ENCODE measurements at places on chromosomes 12 and 14.

GRCh38 chr12:81170072-81170471 is 92.2 kb downstream of the ACSS3 start:
- no peak for DNase-seq

GRCh38 chr12:62978768-62979167 is 43.8 kb upstream of the PPM1H start:
- DNase-seq = no peak

GRCh38 chr12:27244689-27245488 is 803 bp downstream of the STK38L start:
- DNase-seq = no peak

GRCh38 chr12:95634622-95635621 is 83.6 kb upstream of the USP44 start:
- no peak for DNase-seq

DNA sequence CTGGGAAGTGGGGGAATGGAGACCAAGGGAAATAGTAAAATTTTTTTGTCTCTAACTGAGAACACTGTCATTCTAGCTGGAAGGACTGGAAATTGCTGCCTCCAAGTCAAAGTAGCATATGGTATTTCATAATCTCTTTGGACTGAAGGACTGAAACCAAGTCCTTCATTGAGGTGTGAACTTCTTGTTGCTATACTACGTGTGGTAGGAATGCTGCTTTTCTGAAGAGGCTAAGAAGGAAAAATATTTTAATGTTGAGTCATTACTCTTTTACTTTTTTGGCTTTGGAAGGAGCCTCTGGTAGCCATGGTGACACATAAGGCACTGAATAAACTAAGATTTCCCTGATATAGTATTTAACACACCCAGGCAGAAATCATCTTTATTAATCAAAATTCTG is 465.4 kb downstream of the NPAS3 start:
- no peak for DNase-seq

- DNase-seq = no peak
These were observed 1079.4 kb downstream of the TMEM121 start for GRCh38 chr14:106605548-106606448.

DNA sequence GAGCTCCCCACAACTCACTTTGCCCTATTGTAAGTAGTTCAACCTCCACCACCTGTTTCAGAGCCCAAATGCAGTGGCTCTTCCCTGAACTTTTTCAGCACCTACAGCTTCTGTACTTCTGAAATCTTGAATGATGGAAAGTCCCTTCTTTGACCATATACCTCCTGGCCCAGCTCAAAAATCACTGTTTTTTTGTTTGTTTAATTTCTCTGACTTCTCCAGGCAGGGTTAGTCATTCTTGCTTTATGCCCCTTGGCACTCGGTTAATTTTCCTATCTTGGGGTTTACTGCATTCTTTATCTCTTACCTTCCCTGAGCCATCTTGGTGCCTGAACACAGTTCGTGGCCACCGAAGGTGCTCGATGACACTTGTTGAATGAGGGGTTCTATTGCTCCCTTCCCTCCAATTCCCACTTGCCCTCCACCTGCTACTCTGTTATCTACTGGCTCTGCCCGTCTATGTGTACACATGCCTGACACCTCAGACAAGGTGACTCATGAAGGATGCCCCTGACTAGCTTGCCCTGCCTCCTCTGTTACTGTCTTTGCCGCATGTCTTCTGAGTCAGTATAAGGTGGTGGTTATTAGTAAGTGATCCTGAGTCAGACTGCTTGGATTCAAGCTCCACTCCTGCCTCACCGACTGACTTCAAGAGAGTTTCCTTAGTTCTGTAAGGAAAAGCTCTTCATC is 4.4 kb downstream of the AMHR2 start:
- DNase-seq = no peak

GRCh38 chr12:2118481-2119255 is 65.9 kb downstream of the CACNA1C start:
- DNase-seq = no peak

DNA sequence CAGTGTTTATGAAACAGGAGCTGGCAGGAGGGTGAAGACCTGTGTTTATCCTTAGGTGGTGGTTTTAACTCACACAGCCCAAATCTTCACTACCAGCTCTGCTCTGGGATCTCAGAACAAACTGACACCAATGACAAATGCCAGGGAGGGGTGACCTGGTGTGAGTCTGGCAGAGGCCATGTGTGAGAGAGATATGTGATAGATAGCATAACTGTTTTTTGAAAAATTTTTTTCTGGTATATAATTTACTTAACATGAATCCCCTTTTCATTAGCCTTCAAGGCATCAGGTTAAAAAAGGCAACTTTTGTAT is 51.5 kb downstream of the SLC38A4 start:
- no peak for DNase-seq

- no peak for DNase-seq
These were observed 8.0 kb downstream of the AQP6 start for GRCh38 chr12:49980501-49981349.

GRCh38 chr12:28872654-28873268 is 276.3 kb upstream of the FAR2 start:
- DNase-seq = peak; percentile 10

DNA sequence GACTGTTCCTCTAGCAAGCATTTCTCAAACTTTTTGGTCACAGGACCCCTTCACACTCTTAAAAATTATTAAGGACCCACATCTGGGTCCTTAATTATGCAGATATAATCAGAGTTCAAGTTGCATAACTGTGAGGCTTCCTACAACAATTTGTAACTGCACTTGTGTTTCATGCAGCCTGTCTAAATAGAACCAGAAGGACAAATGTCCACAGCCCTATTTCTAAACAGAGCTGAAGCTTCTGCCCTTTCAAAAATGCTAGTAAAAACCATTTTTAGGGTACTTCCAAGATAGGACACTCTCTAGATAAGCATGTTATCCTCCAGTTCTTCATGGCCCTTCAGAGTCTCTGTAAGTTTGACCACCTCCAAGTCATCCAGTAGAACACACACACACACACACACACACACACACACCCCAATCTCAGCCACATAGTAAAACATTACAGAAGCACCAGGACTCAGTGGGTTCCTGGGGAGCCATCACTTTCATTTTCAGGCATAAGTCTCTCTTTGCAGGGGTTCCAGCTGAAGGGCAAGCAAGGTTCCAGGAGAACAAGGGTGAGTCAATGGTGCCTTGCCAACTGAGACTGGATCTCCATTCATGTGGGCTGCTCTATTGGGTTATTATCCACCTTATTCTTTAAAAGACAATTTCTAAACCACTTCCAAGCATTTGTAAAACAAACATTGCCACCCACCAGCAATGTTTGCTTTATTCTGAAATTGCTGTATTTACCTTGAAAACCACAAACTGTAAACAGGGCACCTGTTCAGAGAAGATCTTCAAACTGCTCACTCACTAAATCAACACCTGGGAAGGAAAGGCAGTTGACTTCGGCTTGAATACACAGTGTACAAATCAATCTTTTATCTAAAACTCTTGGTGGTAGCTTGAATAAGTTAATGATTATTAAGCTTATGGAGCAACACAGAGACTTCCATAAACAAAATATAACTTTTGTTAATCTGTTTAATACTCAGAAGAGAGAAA is 64.1 kb downstream of the ITPR2 start:
- peak; percentile 57 for DNase-seq

- DNase-seq = no peak
These were observed 3.0 kb downstream of the PACS2 start for GRCh38 chr14:105317546-105317945.

DNA sequence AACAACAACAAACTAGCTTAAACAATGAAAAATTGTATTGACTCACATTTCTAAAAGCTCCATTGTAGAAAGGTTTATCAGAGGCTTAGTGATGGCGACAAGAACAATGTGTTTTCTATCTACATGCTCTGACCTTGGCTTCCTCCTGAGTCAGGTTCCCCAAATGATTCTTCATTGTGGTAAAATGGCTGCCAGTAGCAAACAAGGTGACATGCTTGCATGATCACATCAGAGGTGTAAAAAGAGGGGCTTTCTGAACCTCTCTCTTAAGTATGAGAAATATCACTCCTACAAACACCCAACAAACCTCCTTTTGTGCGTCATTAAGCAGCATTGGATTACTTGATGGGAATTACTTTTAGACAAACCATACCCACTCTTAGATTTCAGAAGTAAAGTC is 252.4 kb upstream of the SYT1 start:
- no peak for DNase-seq

DNA sequence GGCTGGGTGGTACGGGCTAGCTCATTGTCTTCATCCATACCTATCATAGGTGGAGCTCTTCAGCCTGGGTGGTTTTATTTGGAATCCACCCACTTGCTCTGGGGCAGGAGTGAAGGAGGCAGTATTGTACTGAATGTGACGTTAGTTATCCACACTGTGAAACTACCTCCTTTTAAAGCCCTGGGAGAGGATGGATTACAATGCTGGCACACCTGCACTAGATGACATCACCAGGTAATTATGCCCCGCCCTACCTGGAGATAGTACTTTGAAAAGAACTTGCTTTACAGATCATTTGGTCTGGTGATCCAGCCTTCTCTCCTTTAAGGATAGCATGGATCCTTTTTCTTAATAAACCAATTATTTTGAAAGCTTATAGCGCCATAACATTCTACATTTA is 78.0 kb downstream of the B4GALNT3 start:
- DNase-seq = peak; percentile 18

DNA sequence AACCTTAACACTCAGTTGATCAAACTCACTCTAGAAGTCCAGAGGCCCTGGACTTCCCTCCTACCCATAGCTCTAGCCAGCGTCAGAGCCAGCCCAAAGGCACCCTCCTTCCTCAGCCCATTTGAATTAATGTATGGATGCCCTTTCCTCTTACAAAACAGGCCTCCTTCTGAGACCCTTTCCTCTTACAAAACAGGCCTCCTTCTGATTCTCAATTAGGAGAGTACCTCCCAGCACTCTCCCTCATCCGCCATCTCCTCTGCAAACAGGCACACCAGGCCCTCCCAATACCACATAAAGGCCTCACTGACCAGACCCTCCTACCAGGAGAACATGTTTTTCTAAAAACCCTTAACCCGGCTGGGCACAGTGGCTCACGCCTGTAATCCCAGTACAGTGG is 65.7 kb downstream of the MOK start:
- no peak for DNase-seq

DNA sequence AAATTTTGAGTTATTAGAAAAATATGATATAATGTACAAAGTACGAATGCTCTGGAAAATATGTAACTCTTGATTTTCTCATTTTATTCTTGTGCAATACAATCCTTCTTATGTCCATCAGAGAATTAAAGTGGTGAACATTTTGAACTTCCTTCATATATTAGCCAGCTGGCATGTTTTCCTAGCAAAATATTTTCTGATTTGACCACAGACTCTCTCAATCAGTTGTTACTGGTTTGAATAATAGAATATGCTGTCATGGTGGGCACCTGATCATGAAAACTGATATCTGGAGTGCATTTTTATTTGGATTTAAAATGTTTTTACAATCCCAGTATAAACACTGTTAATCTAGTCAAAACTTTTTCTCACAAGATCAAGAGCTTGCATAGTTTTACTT is 24.2 kb downstream of the PARPBP start:
- no peak for DNase-seq

DNA sequence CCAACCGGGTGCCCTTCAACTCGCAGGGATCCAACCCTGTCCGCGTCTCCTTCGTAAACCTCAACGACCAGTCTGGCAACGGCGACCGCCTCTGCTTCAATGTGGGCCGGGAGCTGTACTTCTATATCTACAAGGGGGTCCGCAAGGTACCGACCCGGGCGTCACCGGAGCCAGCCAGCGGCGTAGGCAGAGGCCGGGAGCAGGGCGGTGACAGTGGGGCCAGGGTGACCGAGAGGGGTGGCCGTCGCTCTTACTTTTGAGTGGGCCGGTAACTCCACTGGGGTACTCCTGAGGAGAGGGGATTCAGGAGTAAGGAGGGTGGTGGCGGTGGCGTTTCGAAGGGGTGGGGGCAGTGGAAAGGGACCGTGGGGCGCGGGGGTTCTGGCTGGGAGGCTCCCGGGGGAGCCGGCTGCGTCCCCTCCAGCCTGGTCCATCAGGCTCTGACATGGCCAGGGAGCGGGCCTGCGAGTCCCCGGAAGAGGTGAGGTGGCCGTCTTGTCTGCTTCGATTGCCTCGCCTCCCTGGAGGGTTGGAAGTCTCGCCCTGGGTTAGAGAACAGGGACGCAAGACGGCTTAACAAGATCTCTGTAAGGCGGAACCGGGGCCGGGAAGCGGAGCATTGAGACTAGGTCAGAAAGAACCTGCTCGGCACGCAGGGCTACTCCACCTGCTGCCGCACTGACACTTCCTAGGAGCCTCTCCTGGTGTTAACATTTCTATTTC is 491 bp downstream of the WDR20 start:
- no peak for DNase-seq

GRCh38 chr14:101259748-101260147 is 301.5 kb upstream of the DIO3 start:
- DNase-seq = no peak

DNA sequence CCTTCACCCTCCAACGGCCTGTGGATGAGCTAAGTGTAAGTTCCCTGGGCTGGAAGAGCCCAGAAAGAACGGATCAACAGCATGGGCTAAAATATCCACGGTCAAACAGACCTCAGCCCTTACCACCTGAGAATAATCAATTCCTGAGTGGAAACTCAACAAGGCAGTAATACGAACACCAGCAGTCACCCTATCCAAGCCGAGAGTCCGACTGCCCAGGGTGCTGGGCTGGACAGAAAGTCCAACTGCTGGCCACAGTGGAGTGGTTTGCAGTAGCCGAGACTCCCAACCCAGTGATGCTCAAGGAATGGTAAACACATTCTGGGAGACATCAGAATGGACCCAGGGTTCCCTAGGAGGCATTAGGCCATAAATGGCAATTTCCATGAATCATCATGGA is 36.8 kb downstream of the ANO2 start:
- no peak for DNase-seq

DNA sequence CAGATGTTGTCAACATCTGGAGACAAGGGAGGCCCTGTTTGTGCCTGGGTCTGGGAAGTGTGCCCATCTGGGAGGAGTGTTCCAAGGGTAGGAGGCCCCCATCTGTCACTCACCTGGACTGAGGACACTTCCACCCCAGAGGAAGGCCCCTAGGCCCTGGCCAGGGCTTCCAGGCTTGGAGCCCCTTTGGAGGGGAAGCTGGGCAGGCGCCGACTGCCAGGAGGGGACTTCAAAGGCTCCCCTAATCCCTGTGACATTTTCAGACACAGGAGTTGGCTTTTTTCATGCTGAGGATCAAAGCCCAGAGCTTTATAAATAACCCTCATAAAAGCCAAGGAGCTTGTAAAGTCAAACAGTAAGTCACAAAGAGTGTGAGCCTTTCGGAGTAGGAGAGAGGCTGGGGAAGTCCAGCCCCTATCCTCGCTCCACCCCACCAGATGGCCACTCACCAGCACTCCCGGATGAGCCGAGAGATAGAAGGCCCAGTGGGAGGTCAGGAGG is 17.6 kb upstream of the FAM222A start:
- DNase-seq = no peak

- DNase-seq = peak; percentile 26
These were observed 304.1 kb upstream of the SSTR1 start for GRCh38 chr14:37903343-37904191.

DNA sequence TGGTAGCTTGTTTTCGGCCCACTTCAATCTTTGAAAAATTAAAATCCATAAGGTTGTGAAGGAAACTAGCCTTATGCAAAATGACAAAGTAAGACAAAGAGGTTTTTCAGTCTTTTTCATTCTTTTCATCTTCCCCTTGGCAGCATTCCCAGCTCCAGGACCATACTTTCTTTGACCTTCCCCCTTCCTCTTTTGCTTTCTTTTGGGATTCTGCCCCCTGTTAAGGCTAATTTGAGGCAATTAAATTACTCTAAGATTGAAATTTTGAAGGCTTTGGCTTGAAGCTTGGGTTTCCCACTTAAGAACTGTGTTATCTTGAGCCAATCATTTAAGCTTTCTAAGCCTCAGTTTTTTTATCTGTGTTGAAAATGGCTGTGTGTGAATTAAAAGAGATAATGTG is 124.9 kb downstream of the DACT1 start:
- no peak for DNase-seq

Data from NCI-H1105 (cell line).